RWPE2 (cell line): ENCODE measurements at places on chromosomes 16 and 17.
A peak's percentile ranks its signal among the peaks of the same experiment; 100 is the strongest.

DNA sequence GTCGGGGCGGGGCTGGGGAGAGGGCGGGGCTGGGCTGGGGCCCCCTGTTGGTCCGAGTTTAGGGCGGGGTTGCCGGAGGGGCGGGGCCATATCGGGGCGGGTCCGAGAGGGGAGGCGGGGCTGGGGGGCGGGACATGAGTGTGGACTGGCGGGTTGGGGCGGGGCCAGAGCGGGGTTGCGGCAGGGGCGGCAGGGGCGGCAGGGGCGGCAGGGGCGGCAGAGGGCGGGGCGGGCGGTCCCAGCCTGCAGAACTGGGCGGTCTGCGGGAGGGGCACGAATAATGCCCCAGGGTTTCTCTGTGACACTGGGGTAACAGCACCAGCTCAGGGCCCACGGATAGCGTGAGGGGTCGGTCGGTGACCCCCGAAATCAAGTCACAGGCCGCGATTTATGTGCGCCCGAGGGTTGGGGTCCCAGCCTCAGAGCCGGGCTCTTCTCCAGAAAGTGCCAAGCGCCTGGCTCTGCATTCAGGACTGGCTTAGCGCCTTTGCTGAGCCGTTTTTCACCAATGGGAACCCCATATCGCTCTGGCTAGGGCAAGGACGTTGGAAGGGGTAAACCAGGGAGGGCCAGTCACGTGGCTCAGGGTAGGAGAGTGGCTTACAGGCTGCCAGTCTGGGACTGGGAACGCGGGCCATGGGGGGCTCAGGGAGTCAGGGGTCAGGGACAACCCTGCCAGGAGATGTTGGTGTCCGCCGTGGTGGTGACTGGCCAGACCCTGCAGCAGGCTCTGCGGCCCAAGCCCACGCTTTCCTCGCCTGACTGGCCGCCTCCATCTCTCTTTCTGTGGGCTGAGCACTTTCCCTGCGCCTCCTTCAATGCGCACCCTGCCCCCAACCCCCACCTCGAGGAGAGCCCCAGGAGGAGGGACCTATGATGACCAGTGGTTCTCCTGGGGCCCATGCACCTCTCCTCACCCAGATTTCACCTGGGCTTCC, 1.2 kb upstream of the METTL26 start:
- no peak for DNase-seq

DNA sequence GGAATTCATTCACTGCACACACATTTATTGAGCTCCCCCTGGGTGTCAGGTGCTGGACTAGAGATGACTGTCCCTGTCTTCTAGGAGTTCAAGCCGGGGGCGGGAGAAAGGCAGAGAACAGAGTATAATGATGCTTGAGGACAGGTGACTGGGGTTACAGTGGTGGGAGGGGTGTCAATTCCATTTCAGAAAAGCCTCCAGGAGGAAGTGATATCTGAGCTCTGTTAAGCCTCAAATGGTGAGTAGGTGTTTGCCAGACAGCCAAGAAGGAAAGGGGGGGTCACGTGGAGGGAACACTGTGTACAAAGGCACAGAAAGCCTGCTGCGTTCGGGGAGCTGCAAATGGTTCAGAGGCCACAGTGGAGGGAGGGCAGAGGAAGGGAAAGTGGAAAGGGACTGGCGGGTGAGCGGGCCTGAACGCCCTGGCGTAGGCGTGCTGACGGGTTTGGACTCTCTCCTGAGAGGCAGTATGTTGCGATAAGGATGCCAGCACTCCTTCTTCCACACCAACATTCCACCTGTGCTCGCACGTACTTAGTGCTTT, 9.7 kb upstream of the NXPH3 start:
- peak; percentile 70 for DNase-seq

DNA sequence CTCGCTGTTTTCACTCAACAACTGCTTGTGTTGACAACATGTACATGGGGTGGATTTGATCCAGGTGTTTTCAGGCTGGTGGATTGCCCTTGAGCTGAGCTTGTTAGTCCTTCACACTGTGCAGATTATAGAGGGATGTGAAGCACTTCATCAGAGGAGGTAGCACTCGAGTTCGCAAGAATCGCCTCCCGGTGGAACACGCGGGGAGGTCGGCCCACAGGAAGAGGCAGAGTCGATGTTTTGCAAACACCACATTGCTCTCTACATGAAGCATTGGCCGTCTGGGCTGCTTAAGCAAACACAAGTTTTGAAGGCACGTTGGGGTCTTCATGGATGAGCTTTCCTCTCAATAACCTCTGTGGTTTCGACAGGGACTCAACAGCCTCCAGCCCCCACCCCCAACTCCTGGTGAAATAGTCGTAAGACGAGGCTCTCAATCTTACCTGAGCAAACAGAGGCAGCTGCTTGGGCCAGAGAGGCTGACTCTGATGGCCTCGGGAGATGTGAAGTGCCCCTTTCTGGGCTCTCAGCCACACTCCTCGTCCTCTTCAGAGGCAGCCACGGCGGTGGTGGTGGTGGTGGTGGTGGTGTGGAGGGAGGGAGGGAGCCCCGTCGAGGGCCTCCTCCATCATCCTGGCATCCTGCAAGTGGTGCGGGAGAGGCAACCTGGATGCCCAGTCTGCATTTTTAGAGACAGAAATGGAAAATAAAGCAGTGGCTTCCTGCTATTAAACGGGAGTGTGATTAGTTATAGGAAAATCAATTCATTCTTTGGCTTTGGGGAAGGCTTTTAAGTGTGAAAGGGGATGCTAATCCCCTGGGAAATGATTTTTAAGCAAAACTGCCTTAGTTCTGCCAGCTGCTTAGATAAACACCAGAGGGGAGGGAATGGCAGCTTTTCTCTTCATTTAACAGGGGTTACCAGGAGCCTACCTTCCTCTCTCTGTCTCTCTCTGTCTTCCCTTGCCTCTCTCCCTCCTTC, 552.5 kb upstream of the EEF2KMT start:
- no peak for DNase-seq

DNA sequence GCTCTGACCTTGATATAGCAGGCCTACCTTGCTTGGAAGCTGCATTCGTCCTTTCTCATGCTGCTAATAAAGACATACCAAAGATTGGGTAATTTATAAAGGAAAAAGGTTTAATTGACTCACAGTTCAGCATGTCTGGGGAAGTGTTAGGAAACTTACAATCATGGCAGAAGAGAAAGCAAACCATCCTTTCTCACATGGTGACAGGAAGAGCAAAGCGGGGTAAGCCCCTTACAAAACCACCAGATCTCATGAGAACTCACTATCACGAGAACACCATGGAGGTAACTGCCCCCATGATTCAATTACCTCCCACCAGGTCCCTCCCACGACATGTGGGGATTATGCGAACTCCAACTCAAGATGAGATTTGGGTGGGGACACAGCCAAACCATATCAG, 6.0 kb upstream of the MAPT start:
- DNase-seq = no peak

GRCh38 chr16:83704656-83705055, 103.1 kb upstream of the HSBP1 start:
- no peak for DNase-seq

GRCh38 chr17:18040261-18040858, 1.2 kb downstream of the GID4 start:
- DNase-seq = no peak

DNA sequence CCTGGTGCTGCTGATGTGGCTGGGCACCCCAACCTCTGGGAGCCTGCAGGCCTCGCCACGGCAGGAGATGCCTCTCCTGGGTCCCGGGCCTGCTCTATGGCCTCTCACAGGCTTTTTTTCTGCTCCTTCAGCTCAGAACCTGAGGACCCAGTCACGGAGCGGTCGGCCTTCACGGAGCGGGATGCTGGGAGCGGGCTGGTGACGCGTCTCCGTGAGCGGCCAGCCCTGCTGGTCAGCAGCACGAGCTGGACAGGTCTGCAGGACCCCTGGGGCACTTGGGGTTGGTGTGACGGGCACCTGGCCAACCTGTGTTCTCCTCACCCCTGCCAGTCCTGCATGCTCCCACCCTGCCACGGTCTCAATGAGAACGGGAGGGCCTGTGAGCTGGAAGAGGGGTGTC, 7.0 kb downstream of the ALG1 start:
- DNase-seq = no peak

DNA sequence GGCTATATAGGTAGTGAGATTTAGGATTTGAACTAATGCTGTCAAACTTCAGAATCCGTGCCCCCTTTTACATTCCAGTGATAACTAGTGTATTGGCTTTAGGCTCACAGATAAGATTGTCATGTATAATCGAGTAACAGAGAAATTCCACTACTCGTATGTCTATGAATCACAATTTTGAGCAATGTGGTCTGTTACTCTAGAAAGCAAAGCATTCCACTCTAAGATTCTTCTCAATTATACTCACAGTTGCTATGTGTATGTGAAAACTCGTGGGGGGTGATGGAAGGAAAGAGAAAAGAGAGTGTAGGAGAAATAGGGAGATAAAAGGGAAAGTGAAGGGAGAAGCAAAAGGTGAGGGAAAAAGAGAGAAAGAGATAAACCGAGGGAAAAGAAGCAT, 1175.1 kb upstream of the GOT2 start:
- DNase-seq = no peak

DNA sequence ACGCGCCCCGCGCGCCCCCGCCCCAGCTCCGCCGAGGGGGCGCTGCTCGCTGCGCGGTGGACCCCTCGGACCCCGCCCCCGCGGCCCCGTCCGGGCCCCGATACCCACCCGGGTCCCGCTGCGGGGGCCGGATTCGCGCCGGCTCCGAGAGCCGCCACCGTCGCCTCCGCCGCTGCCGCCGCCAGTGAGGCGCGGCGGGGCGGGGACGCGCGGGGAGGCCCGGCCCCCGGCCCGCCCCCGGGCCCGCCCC, at the start of gene TBC1D16:
TSS of gene TBC1D16 (minus strand) at position 186 of the 250 bp plus-strand sequence. CDS start 22,325 bp downstream, outside the sequence.
- DNase-seq = no peak
